CD8-positive, alpha-beta T cell (primary cell): ENCODE measurements at places on chromosomes 7 and 10.

DNA sequence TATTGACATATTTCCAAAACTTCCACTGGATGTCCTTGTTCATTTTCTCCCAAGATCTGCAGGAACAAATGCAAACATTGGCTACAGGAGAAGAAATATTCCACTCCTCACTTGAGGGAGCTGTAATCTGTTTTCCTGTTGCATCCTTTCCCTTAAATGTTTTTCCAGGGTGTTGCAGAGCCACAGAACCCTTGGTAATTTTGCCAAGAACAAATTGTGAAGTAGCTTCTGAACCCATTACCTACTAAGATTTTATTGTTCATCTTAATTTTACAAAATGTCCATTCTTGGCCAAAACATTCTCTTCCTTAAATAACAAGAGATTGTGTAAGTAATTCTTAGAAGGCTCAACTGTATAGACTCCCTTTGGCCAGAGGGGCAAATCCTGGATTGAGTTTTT, 177.0 kb downstream of the GNAT3 start:
- DNase-seq: no peak

GRCh38 chr10:87866412-87866974, 3.1 kb downstream of the PTEN start:
- no peak for DNase-seq

GRCh38 chr7:135744938-135745702, 3.5 kb downstream of the FAM180A start:
- DNase-seq: no peak

DNA sequence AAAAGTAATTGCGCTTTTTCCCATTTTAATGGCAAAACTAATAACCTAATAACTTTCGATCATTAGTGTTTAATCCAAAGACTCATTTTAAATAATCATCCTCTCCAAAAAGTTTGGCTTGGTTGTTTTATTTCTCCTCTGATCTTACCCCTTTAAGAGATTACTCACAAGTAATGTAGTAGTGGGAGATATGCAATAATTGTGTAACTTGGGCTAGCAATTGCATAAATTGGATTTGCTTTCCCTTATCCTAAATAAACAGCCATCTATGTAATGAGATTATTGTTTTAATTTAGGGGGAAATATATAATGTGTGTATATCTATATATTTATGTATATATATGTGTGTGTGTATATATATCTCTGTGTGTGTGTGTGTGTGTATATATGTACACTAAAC, 82.5 kb downstream of the RNLS start:
- no peak for DNase-seq

DNA sequence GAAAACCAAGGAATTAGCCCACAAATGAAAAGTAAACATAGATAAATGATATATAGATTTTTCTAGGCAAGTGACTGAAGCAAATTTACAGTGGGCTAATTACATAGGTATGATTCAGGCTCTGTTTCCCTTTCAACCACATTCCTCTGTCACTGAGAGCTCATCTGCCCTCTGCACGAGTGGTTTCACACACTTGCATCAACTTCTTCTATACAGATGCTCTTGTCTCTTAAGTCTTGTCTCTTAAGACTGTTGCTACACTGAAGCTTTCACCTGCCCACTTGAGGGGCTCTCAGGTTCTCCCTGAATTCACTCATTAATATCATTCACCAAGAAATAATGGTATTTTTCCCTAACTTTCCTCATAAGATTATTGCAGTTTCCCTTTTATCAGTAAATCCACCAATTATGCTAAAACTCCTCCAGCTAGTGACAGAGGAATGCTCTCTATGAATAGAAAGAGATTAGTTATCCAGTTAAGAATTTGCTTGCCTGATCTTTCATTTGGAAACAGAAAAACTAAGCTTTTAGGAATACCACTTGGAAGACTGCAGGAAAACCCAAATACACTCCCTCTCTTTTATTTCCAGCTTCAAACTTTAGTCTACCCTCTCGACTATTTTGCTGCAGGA, 95.7 kb downstream of the ELAPOR2 start:
- DNase-seq: no peak

DNA sequence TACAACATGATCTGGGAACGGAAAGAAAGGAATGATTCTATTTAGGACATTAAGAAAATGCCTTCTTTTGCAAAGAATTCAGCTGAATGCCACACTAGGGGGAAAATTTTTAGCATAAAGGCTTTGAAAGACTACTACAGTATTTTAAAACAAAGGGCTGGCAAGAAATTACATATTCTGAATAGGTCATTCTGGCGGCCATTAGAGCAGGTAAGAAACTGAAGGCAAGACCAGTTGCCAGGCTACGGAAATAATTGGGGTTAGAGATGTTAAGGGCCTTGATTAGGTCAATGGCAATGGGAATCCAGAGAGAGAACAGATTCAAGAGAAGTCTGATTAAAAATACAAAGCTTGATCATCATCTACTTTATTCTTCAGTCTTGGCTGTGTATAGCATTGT, 3.8 kb upstream of the HECTD2 start:
- no peak for DNase-seq

DNA sequence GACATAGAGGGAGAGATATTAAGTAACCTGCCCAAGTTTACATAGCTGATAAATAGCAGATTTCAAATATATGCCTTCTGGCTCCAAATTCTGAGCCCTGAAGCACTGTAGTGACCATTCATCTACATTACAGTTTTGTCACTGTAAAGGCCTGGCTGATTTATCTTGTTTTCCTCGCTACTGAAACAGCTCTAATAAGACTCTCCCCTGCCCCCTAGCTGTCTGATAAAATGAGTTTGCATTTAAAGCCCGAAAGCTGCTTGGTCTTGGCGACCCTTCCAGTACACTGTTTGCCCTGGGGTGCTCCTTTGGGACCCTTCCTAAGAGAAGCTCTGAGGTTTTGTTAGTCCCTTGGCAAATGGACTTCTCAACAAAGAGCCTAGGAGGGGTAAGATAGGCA, 59.7 kb upstream of the RAB11FIP2 start:
- no peak for DNase-seq

GRCh38 chr10:88270871-88271713, 312.0 kb downstream of the RNLS start:
- DNase-seq: peak; percentile 18

DNA sequence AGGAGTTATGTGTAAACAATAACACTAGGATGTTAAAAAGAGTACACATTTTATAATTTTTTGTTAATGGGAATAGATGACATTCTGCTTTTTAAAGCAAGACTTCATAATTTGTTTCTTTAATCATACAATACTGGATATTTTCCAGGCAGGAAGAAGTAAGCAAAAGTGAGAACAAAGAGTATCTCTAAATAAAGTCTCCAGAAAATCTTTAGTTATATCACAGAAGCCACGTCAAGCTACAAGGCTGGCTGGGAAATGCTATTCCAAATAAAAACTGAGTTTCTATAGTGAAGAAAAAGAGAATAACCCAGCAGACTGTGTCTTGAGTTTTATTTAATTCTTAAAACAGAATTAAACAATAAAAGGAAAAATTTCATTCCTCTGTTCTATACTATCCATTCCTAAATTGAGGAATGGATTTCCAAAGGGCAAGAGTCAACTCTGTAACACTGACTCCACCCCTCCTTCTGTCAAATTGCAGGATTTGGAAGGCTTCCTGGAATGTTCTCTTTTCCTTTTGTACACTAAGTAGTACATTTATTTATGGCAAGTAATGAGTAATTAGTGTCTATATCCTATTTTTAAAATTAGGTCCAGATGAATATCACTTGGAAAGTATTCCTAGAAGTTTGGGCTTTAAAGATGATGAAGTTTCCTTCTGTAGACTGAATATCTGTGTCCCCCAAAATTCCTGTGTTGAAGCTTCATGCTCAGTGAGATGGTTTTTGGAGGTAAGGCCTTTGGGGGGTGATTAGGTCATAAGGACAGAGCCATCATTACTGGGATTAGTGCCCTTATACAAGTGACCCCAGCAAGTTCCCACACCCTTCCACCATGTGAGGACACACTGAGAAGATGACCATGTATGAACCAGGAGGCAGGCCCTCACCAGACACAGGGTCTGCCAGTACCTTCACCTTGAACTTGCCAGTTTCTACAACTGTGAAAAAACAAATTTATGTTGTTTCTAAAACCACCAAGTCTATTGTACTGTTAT, 290.9 kb downstream of the CRPPA start:
- DNase-seq: no peak
